ENCODE measurements at places on chromosomes 7 and 10.

GRCh38 chr7:105673367-105674084, 92.2 kb upstream of the EFCAB10 start:
- no peak for DNase-seq

- DNase-seq, result no peak
These were observed 119.3 kb upstream of the FRMD4A start for GRCh38 chr10:14450041-14450491.

- DNase-seq, result no peak
These were observed 48.6 kb downstream of the ARHGAP19 start for GRCh38 chr10:97243836-97244235.

- DNase-seq, result no peak
These were observed 14.1 kb downstream of the CHN2 start for GRCh38 chr7:29208410-29209250.

- DNase-seq, result no peak
These were observed 90.6 kb downstream of the CACNB2 start for GRCh38 chr10:18230794-18231193.
